ENCODE measurements at places on chromosomes 16 and 17. TPM values are rescaled to one million over a fixed set of nuclear protein-coding genes. Genes with fewer than 3 reads are reported as not detected.
A peak's percentile ranks its signal among the peaks of the same experiment; 100 is the strongest.

DNA sequence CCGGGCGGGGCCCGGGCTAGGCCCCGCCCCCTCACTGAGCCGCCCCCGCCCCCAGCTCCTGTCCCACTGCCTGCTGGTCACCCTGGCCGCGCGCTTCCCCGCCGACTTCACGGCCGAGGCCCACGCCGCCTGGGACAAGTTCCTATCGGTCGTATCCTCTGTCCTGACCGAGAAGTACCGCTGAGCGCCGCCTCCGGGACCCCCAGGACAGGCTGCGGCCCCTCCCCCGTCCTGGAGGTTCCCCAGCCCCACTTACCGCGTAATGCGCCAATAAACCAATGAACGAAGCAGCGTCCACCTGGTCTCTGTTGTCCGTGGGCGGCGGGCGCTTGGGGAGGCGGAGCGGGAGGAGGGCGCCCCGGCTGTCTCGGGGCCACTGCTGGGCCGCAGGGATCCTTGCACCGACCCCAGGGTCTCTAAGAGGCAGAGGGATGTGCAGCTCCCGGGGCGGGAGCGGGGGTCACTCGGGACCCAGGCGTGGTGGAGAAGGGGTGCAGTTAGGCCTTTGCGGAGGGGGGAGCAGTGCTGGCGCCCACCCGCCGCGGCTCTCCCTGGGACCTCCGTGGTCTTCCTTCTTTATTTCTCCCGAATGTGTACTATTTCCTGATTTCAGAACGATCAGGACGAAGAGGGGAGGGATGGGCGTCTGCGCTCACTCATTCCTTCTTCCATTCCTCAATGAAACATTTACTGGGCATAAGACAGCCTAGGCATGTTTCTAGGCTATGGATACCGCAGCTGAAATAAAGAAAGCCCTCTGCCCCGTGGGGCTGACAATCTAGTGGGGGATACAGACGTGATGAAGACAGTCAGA, 2.0 kb downstream of the HBZ start:
- peak; percentile 43 for DNase-seq

The ABCC12 gene
- total RNA-seq, result not detected

The OR2C1 gene
- not detected for total RNA-seq

The FOXN1 gene
- not detected for total RNA-seq

DNA sequence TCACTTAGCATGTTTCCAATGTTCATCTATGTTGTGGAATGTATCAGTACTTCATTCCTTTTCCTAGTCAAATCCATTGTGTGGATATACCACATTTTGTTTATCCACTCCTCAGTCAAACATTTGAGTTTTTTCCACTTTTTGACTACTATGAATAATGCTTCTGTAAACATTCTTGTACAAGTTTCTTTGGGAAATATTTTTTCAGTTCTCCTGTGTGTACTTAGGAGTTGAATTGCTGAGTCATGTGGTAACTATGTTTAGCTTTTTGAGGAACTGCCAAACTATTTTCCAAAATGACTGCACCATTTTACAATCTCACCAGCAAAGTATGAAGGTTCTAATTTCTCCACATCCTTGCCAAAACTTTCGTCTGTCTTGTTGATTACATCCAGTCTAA, 223.7 kb upstream of the AXIN2 start:
- DNase-seq, result no peak

The COL1A1 gene
- 261 TPM for total RNA-seq

DNA sequence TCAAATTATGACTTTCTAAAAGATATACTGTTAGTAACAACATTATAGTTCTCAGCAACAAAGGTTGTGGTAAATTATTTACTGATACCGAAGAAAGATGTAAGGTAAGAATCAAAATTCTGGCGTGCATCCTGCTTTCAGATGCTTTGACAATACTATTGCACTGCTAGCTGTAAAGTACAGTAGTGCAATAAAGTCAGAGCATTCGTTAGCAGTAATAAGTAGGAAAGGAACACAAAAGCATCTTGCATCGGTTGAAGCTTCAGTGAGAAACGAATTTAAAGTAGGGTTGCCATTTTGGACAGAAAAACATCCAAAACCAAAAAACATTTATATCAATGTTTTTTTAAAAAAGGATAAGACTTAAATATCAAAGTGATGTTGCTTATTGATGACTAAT, 4.0 kb downstream of the SKA2 start:
- no peak for DNase-seq

The PRAC2 gene
- 5.0 TPM for total RNA-seq

DNA sequence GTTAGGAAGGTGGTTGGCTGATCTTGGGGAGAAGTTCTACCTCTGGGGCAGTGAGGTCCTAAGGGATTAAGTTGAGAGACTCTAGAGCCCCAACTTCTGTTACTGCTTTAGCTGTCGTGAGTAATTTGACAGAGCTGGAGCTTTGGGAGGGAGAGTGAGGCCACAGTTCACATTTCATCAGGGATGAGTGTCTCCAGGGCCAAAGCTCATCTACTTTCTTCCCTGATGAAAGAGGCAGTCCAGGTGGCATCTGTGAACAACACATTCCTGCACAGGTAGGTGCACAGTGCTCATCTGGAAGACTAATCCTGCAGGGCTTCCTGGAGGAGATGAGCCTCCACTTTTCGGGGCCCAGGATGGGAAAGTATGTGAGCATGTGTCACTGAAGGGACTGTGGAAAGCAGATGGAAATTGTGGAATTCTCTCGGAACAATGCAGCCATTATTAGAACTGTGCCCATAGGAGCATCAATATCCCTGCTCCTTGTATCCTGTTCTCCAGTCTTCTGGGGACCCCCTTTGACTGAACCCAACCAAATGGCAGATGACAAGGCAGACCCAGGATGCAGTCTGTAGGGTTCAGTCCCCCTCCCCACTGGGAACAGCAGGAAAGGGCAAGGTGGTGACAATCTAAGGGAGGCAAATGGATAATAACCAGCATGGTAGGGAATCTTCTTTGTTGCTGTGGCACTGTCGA, 9.0 kb downstream of the DYNLL2 start:
- no peak for DNase-seq

- no peak for DNase-seq
Observed at GRCh38 chr16:86923656-86924055, 345.3 kb downstream of the FOXL1 start.

The PDILT gene
- total RNA-seq, result not detected
